ENCODE measurements at places on chromosomes 7 and 10.

DNA sequence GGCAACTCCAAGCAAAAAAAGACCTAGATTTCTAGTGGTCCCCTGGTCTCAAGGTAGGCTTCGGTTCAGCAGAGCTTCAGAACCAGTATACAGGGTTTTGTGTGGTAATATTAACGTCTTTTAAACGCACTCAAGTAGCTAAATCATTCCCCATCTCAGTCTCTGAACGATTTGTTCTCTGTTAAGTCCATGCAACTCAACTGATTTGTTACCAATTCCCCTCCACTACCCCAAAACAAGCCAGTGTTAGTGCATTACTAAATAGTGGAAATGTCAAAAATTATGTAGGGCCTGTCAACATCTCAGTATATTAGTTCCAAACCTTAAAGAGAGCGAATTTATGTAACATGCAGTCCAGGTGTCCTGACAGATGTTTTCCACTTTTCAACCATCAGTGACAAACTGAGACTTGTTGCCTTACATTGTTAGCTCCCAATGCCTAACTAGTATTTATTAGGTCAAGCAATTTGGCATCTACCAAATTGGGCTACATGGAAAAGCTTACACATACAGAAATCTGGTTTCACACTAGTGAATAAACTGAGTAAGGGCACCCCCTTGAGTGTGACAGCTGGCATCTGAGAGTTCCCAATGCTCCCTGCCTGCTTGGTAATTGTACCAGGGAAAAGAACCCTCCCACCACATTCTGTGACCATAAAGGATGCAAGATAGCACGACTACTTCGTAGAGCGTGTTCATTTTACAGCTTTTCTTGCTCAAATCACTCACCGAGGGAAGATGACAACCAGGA, 12.2 kb downstream of the HNRNPA2B1 start:
- DNase-seq = no peak

DNA sequence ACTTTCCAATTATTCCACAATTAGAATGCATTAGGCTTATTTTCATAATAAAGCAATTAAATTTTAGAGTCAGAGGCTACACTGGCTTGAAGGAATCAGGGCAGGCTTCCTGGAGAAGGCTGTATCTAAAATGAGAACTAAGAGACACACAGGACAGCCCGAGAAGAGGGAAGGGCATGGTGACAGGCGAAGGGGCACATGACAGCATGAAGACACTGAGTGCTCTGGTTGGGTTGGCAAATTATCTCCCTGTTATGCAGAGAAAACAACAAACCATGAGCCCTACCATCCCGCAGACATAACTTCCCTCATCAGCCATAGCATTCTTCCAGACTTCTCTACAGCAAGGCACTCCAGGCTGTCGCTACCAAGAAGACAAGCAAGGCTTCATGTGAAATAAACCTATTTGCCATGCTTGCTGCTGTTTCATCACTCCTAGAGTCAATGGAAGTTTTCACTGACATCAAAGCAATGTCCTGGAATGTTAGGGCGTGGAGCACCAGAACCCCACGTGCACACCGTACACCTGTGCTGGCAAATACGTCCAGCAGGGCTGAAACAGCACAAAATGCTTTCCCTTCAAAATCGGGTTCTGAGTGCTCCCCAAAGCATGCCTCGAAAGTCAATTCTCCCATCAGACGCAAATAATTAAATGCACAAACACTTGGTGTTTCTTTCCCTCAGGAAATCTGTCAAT, 21.3 kb downstream of the VOPP1 start:
- no peak for DNase-seq

DNA sequence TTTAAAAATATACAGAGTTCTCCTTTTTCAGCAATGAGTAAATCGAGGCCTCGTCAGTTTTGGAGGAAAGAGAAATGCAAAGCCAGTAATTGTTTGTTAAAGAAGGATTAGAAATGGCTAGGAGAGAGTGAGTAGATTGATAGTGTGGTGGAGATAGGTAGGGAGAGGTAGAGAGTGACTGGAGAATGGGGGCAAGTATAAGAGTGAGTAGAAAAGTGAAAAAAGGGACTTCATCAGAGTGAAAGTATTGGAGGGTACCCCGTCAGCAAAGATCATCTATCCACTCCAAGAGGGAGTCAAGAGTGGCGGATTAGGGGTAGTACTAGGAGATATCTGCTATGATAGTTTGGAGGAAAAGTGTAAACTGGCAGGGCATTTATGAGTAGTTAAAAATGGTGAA, 9.2 kb upstream of the ANKRD2 start:
- DNase-seq = no peak

DNA sequence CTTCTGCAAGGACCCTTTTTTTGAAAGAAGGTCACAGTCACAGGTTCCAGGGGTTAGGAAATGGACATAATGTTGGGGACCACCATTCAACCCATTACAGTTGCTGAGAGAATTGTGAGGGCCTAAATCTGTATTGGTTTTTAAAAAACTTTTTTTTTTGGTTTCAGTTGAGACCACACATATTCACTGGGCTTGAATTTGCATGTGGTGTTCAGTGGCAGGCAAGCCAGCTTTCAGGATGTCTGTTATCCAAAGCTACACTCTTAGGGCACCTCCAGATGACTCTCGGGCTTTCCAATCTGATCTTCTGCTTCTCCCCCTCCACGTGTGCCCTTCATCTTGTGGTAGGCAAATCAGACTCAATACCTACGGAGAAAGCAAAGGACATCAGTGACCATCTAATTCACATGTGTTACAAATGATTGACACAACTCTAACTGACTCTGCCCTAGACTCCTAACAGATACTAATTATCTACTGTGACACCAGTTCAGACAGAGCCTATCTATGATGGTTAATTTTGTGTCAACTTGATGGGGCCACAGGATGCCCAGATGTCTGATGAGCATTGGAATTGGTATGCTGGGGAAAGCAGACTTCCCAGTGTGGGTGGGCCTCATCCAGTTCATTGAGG, 93.3 kb upstream of the ELMO1 start:
- DNase-seq = no peak

DNA sequence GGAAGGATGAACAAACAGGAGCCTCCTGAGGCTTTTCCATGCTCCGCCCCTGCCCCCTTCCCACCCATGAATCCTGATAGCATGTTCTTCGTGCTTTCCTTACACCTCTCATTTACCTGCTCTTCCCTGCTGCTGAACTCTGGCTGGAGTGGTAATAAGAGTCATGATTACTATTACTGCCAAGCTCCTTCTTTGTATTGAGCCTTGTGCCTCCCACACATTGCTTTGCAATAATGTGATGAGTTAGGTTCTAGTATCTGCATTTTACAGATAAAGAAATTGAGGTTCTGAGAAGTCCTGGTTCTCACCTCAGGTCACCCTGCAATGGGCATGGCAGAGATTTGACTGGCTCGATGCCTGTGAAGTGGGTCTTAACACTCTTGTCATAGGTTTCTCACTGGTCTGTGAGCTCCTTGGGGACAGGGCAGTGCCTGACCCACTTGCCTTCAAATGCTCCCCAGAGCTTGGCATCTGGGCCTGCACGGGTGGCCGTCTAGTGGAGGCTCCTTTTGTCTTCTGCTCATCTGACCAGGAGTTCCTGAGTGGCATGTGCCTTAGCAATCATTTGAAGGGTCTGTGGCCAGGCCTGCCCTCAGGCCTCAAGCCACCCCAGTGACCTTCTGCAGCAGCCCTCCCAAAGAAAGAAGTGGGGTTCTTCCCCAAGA, 309.2 kb upstream of the ZMIZ1 start:
- DNase-seq = no peak

DNA sequence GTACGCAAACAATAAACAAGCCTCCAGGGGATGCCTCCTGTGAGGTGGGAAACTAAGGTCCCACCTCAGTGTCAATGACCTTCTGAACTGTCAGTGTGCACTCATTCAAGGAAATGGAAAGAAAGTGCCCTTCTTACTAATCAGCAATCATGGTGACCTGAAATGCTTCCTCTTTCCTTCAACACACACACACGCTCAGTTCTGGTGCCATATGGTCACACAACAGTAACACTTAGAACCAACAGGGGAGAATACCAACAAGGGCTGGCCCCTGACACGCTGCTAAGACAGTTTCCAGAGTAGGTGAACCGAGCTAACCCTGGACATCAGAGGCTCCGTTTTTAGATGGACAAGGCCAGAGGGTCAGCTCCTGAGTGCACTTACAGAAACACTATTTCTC, 42.1 kb upstream of the EFCAB10 start:
- no peak for DNase-seq

DNA sequence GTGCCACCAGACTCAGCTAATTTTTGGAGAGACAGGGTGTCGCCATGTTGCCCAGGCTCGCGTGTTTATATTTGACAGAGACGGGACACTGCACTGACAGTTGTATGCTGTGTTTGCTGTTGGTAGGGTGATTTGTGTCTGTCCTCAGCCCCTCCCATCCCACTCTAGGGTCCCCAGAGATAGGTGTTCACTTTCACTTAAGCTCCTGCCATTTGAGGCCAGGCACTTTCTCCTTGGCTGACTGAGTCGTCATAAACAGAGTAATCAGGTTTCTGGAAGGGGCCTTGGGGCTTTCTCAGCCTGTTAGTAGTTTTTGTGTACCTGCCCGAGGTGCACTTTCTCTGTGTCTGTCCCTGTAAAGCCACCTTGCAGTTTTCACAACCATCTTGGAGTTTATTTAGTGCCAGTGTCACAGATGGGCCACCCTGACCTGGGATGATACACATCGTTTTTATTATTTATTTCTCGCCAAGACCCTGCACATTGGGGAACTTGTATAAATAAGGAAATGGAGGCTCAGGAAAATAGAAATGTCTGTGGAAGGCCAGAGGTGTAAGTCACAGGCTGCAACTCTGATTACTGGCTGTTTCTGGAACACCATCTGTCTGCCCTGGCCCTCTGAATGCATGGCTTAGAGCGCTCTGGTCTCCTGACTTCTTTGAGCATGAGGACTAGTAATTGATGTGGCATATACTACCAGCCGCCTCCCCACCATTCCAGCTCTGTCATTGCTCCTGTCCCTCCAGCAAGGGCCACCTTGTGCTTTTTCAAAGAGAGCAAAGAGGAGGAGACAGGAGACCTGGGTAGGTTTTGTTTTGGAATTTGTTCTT, 81.9 kb upstream of the PDCD4 start:
- DNase-seq = no peak
